ENCODE measurements at places on chromosomes 11 and 22. TPM values are rescaled to one million over a fixed set of nuclear protein-coding genes. Genes with fewer than 3 reads are reported as not detected.

The ELF5 gene
- total RNA-seq, result not detected

The TMPRSS6 gene
- total RNA-seq, result 1.8 TPM

The SLC22A12 gene
- not detected for total RNA-seq

The SLC5A4 gene
- not detected for total RNA-seq

All from activated naive CD8-positive, alpha-beta T cell treated with anti-CD3 and anti-CD28 coated beads, Interleukin-2, amount 10 ng/mL, durations not matched to agents 7 days and 5 days (primary cell).